A549 treated with CORT108297 at 1 μM for 4 hours (cell line): ENCODE measurements at places on chromosomes 12 and 14. TPM values are rescaled to one million over a fixed set of nuclear protein-coding genes. Genes with fewer than 3 reads are reported as not detected.

SPX gene
- 1.9 to 2.9 TPM (median 2.5 TPM) in 5 replicates for total RNA-seq

SERPINA9 gene
- total RNA-seq, result 0.08 TPM in 1 of 5 replicates, not detected in the others

RPS6KL1 gene
- 0.22 to 0.65 TPM (median 0.47 TPM) in 5 replicates for total RNA-seq

BICDL1 gene
- total RNA-seq, result 2.7 to 4.8 TPM (median 4.3 TPM) in 5 replicates

KRT83 gene
- total RNA-seq, result 3.4 to 6.5 TPM (median 5.6 TPM) in 5 replicates

TAS2R19 gene
- 0.18 TPM in 1 of 5 replicates, not detected in the others for total RNA-seq

OR4K13 gene
- total RNA-seq, result not detected in 5 replicates

MIP gene
- 0.12 TPM in 1 of 5 replicates, not detected in the others for total RNA-seq

CFAP251 gene
- 1.1 to 1.3 TPM (median 1.2 TPM) in 5 replicates for total RNA-seq

TAMALIN gene
- 0.32 to 0.58 TPM (median 0.41 TPM) in 5 replicates for total RNA-seq

IAPP gene
- total RNA-seq, result not detected in 5 replicates

TAS2R42 gene
- total RNA-seq, result not detected in 5 replicates

TAS2R13 gene
- total RNA-seq, result not detected in 5 replicates

PCED1B gene
- 35.5 to 44.4 TPM (median 44.1 TPM) in 5 replicates for total RNA-seq
